ENCODE measurements at places on chromosomes 4 and X. TPM values are rescaled to one million over a fixed set of nuclear protein-coding genes. Genes with fewer than 3 reads are reported as not detected.

CCKAR gene
- not detected for total RNA-seq

BST1 gene
- total RNA-seq, result 1.9 TPM

CSN3 gene
- total RNA-seq, result not detected

GRCh38 chr4:143424276-143424675 lies 87.6 kb downstream of the GAB1 start:
- DNase-seq, result no peak
- no peak overlapping the region for H3K4me3 ChIP-seq
- no peaks in the 10 kb centered on the region for H3K27me3 ChIP-seq
- peaks cover 8% of the 10 kb centered on the region for H3K4me1 ChIP-seq
- H3K36me3 ChIP-seq, result peaks cover 21% of the 10 kb centered on the region

Measured in WTC11 (cell line).